ENCODE measurements at places on chromosomes 4 and X.

DNA sequence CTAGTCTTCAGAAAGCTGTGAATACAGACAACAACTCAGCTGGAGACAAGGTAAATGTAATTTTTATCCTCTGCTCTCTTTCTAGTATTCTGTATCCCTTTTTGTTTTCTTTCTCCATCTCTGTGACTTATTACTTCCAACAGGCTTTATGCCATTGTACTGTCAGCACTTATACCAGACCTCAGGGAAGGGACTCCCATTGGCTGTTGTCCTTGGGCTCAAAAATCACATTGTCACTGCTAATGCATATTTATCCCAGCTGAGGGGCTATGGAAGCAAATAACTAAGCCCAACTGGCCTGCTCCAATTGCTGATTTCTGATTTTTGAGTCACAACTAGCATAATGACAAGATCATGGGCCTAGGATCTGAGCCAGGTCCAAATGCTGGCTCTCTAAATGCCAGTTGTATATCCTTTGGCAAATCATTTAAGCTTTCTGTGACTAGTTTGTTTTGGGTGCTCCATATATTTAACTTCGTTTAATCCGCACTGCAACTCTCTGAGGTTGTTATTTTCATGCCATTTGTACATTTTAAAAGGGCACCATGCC is 395.1 kb upstream of the GNPDA2 start:
- no peak for DNase-seq

DNA sequence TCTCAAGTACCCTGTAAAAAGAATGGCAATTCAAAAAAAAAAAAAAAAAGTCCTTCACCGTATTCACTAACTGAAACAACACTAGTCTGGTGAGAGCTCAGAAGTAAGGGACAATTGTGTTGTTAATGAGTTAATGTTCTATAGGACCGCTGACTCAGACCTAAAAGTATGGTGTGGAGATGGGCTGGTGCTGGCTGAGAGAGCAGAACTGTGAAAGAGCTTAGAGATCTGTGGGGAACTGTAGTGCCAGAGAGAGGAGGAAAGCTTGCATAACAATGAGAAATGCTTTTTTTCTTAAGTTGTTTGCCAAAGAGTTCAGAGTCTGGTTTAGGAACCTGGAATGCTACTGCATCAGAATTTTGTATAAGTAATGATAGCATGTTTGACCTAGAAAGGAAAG is 65.1 kb downstream of the LHFPL1 start:
- DNase-seq = no peak

- no peak for DNase-seq
Observed at GRCh38 chrX:77167993-77168392, 279.2 kb upstream of the FGF16 start.

DNA sequence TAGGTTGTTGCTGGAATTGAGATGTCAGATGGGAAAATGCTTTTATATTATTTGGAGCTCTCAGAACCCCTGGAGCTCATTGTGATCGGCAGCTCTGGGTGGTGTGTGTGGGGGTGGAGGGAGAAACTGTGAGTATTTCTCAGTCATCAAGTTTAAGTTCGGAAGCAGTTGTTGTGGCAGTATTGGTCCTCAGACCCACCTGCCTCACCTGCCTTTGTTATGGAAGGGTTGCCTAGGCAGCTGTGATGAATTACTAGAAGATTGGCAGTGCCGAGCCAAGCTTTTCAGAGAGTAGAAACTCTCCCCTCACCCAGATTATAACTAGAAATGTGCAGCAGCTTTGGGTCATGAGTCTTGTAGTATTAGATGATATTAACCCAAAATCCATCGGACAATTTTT is 9.5 kb downstream of the IGSF1 start:
- DNase-seq = no peak

GRCh38 chr4:174633399-174633798 is 111.1 kb upstream of the HPGD start:
- no peak for DNase-seq

DNA sequence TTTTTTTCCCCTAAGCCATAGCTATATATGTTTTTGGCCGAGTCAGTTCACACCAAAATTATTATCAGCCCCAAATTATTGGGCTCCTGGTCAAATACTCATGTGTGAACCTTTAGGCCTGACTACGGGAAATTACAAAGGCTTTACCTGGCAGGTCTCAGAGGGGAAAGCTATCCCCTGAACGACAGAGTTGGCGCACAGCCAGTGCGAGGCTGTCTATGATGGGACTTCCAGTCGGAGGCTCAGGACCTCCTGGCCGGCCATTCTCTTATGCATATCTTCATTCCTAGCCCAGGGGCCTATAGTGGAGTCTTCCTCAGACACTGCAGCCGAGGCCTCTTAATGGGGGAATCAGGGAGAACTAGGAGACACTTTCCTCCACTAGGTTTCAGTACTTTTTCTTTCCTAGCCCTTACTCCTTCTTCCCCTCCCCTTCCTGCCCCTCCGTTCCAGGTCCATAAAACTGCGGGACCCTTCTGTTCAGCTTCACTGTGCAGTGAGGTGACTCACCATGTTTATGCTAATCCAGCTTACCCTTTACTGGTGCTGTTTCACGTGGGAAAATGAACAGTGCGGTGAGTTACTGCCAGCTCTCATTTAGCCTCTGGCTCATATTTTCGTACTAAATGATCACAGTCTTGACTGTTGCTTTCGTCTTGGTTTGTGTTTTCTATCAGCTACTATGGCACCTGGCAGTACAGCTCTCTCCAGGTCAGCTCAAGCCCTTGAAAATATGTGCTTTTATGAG is 533.9 kb downstream of the FSTL5 start:
- DNase-seq = no peak

DNA sequence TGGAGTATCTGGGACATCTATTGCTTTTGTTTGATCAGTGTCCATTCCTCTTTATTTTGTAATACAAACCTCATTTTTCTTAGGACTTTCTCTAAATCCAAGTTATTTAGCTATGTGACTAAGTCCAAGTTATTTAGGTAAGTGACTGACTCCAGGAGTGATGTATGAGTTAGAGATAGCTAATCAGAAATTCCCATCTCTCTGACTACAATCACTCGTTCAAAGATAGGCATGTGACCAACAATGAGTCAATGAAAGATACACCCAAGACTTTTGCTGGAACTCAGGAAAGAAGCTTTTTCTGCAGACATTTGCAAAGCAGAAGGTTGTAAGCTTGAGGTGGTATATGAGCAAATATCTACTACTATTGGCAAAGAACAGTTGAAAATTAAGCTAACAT is 72.5 kb upstream of the KCNIP4 start:
- no peak for DNase-seq

DNA sequence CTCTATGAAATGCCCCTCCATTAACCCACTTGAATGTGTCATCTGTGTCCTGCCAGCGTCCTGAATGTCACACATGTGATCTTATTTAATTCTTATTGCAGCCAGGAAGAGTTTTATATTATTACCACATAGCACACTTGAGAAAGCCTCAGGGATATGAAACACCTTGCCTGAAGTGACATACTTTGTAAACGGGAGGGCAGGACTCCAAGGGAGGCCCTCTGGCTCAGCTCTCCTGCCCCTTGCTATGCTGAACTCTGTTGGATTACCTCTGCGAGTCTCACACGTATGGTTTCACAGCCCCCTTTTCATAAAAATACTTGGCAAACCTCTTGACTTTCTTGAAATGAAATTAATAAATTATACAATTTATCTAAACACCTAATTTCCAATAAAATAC is 11.1 kb upstream of the ZCCHC4 start:
- DNase-seq = no peak

DNA sequence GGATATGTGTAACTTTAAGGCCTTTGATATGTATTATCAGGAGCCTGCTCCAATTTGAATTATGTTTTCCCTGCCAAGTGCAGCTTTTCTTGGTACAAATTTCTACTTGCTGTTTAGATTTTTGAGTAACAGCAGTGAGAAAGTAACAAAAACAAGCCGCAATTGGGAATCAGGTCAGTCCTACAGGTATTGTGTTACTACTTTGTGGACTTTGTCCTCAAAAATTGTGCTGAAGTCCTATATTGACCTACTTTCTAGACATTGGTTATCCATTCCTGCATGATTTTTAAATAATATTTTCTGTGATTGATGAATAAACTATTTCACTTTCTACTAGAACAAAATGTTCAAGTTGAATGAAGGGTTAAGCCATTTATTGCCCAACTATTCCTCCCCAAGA is 5.7 kb downstream of the CDKN2AIP start:
- no peak for DNase-seq

DNA sequence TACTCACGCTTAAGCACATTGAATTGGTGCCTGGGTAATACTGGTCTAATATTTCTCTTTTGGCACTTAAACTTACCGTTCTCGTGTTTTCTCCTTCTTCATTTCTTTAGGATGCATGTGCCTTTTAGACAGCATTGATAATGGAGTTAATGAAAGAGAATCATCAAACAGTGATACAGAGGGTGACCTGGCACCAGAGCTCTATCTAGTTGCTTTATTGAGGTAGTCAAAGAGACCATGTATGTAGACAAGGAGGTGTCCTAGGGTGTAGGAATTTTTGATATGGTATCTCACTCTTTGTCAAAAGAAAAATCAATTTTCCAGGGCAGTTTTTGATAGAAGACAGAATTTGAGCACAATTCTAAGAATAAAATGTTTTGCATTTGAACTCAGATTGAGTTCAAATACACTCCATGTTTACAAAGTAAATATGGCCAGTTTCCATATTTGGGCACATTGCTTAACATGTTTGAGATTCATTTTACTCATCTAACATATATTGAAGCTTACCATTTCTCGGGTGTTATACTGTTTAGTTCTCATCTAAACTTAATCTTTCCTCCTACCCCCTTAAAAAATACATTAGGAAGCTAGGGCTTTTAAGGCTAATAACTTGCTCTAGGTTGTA is 92.0 kb downstream of the WWC2 start:
- DNase-seq = no peak

- DNase-seq = peak; percentile 45
Observed at GRCh38 chrX:1462596-1463251, 10.0 kb upstream of the ASMTL start.

- DNase-seq = no peak
Observed at GRCh38 chr4:107270614-107271013, 234.5 kb upstream of the DKK2 start.

- DNase-seq = no peak
Observed at GRCh38 chr4:189355590-189355989, 585.1 kb upstream of the FRG1 start.

DNA sequence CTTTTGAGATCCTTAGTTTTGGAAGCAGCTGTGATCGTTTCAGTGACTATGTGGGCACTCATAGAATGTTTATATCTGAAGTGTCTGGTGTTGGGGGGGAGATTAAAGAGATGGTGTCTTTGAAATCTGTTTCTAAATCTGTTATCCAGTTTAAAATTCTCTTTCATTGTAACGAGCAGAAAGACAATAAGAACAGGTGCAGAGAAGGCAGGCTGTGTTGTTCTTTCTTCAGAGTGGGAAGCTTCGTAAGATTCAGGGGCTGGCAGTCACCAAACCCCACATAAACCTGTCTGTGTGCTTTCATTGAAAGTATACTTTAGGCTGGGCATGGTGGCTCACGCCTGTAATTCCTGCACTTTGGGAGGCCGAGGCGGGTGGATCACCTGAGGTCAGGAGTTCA is 16.3 kb upstream of the DHRSX start:
- DNase-seq = no peak

GRCh38 chr4:125389713-125390112 is 75.0 kb downstream of the FAT4 start:
- no peak for DNase-seq

- peak; percentile 43 for DNase-seq
Observed at GRCh38 chrX:53263597-53264094, 17.7 kb downstream of the IQSEC2 start.

DNA sequence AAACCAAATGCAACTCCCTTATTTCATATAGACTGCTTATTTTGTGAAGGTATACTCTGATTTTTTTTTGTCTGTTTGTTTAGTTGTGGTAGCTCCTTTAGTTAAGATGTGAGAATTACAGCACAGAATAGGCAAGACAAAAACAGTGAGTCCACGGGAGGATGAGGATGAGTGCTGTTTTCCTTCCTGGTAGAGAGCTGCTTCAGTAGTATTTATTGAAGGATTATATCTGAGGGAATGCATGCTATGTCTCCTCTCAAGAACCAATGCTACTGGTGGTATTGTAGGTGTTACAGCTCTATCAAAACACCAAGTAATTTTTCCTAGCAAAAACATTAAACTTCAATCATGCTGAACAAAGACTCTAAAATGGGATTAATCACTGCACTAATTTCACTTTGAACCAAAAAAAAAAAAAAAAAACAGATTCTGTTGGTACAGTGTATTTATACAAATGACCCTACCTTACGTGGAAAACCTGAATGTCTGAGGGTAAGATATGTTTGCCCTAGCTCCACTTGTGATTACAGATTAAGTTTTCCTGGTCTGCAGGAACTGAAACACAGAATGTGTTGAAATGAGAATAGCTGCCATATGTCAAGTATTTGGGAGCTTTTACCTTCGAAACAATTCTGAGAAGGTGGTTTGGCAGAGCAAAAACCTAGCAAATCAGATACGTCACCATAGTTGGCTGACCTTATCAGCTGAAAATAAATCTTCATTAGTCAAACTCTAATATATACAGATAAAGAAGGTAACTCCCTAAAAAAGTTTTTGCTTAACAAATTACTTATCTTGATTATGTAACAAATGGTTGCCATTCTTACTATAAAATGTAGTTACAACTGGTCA is 40.3 kb downstream of the PPP3CA start:
- DNase-seq = no peak
